Left lobe of liver (tissue), 2 donors: ENCODE measurements at places on chromosomes 4 and X. TPM values are rescaled to one million over a fixed set of nuclear protein-coding genes. Genes with fewer than 3 reads are reported as not detected.

DNA sequence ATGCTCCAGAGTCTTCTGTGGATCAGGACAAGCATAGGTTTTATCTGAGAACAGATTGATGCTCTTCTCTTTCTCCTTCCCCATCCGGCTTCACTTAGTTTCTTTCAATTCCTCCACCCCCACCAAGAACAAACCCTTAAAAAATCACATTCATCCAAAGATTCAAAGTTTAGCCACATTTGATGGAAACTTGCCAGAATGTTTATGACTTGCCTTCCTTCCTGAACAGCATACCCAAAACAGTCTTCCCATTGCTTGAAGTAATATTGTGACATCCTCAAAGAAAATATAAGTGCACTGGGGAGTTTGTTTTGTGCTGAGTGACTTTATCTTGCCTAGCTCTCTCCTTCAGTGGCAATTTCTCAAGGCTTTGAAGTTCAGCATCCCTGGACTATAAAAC lies 83.0 kb downstream of the MAGEB17 start:
- no peak for DNase-seq

- no peak for DNase-seq
Observed at GRCh38 chr4:36039026-36039425, 205.3 kb downstream of the ARAP2 start.

GRCh38 chr4:8675906-8676305 lies 83.3 kb downstream of the CPZ start:
- DNase-seq, result no peak

DNA sequence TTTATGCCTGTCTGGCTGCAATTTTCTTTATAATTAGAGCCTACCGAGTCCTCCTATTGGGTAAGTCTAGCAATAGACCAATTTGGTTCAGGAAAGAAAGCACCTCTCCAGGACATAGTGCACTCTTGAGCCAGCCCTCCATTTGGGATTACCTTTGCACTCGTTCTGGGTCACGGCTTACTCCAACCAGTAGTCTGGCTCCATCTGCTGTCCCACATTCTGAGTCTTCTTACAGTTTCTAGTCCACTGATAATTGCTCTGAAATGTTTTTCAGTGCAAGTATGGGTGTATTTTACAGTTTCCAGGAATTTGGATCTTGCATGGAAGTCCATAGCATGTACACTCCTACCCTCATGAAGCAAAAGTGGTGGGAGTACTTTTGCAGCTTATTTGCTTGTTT lies 34.8 kb upstream of the USP51 start:
- no peak for DNase-seq

SASH3 gene
- 2.4 TPM for total RNA-seq

FAM53A gene
- total RNA-seq, result 2.2 TPM

PHKA2 gene
- 67.1 TPM for total RNA-seq
